ENCODE measurements at places on chromosomes 1 and 21. TPM values are rescaled to one million over a fixed set of nuclear protein-coding genes. Genes with fewer than 3 reads are reported as not detected.

Gene FCRL2
- total RNA-seq = not detected

Gene KPRP
- total RNA-seq = not detected

Gene TMPRSS15
- total RNA-seq = not detected

Gene NCMAP
- not detected for total RNA-seq

Gene TMEM269
- 0.17 TPM for total RNA-seq

Gene ELK4
- total RNA-seq = 67.8 TPM

Gene KCNT2
- total RNA-seq = 0.12 TPM

Gene UBL4B
- total RNA-seq = 0.20 TPM

Gene NOC2L
- total RNA-seq = 85.3 TPM

Gene S100A14
- not detected for total RNA-seq

Gene SLC2A5
- total RNA-seq = 92.6 TPM

Gene HTR1D
- not detected for total RNA-seq

Gene CCDC18
- total RNA-seq = 3.1 TPM

Gene PAX7
- 4.1 TPM for total RNA-seq

Gene GSTM1
- total RNA-seq = 0.42 TPM

Gene SH2D1B
- 1.2 TPM for total RNA-seq

Gene OR14K1
- not detected for total RNA-seq

Gene SPSB1
- total RNA-seq = 12.0 TPM
